ENCODE measurements at places on chromosomes 6 and 20.

- DNase-seq, result no peak
Observed at GRCh38 chr6:51477711-51478311, 609.6 kb downstream of the PKHD1 start.

DNA sequence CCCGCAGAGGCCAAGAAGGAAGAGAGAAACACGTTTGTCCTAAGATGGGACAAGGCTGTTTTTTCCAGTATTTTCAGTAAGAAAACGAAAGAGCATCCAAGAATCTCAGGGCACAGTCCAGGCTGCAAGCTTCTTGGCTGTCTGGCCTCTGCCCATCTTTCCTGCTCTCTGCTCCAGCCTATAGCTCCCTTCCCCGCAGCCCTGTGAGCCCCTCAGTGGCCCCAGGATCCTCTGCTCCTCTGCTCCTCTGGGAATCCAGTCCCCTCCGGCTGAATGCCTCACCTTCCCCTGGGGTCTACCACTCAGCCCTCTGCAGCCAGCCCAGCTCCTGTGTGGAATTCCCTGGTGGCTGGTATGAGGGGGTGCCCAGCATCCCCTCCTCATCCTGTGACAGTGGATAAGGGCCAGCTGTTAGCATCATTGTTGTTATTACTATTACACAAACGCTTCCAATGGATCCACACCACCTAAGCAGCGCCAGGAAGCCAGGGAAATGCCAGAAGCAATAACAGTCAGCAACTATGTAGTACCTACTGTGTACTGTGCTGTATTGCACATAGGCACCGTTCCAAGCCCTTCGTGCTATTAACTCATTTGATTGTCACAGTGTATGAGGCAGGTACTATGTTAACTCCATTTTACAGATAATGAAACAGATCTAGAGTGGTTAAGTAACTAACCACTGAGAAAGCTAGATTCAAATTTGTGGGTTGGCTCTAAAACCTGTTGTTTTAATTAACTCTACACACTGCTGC is 60.3 kb upstream of the PTPN1 start:
- no peak for DNase-seq

- DNase-seq, result no peak
Observed at GRCh38 chr20:33688938-33689424, 2.8 kb upstream of the E2F1 start.

DNA sequence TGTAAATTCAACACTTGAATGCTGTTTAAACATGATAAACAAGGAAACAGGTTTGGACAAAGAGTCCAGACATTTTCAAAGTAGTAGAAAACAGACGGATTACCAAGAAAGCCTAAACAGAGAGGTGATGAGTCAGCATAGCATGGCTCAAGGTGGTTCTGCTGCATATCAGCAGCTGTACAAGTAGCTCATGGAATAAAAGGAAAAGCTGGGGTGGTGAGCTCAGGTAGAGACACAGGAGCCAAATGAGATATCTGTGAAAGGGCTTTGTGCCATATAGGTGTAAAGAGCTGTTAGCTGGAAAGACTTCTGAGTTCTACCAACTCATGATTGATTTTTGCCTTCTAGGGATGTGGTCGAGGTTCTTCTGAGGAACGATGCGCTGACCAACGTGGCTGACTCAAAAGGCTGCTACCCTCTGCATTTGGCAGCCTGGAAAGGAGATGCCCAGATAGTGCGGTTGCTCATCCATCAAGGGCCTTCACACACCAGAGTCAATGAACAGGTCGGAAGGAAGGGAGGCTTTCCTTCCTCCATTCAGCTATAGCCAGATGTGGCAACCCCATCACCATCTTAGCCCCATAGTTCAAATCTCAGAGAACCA is 80.7 kb downstream of the ANKS1A start:
- no peak for DNase-seq

DNA sequence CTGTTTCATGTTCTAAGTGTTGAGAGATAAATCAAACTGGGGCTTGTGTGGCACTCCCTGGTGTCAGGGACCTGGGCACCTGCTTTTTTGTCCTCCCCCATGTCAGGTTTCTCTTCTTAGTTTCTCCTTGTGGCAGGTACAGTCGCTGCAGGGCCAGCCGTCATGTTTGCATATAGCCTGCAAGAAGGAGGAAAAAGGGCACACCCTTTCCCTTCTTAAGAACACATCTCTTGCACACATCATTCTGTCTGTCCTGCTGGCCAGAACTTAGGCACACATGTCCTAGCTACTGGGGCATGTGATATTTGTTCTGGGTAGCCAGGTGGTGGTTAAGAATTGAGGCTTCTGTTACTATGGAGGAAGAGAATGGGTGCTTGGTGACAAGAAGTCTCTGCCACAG is 27.9 kb downstream of the CDC5L start:
- DNase-seq, result no peak

DNA sequence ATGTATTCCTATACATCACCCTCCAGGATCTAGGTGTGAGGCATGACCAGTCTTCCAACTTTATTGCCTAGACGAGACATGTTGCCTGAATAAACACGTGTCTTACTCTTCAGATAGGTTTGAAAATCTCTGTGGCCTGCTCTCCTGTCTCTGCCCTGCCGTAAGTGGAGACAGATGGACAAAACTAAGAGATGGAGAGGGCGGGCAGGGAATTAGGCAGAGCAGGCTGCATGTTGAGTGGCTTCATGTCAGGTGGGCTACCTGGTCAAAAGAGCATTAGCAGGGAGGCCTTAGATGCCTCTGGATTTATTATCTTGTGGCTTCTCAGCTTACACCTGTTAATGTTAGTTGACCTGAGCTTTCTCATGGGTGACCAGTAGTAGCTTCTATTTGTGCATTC is 59.0 kb upstream of the TULP4 start:
- DNase-seq, result no peak

DNA sequence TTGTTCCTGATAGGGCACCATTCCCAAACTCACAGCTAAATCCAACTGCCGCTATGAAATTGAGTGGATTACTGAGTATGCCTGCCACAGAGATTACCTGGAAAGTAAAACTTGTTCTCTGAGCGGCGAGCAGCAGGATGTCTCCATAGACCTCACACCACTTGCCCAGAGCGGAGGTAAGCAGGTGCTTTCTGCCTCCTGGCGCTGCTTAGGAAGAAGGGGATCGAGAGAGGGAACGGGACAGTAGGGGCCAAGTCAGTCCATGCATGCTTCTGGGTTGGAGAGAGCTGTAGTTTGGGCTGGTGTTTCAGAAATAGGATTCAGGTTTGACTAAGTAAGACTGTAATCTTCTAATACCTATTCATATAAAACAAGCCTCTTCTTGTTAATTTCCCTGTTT is 63.7 kb downstream of the IGF2R start:
- DNase-seq, result no peak

DNA sequence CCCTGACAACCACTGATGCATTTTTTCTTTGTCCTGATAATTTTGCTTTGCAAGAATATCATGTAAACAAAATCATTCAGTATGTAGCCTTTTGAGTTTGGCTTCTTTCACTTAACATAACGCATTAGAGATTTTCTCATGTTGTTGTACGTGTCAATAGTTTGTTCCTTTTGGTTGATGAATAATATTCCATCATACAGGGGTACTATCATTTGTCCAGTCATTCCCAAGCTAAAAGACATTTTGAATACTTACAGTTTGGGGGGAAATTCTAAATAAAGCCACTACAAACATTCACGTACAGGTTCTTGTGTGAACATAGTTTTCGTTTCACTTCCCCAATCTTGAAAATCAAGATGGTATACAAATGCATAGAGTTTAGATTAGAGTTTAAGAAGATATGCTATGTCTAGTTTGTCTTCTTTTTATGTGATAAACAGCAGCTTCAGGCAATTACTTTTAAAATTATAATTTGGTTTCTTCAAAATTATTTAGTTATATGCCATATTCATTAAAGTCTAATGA is 5.2 kb downstream of the HAO1 start:
- DNase-seq, result no peak

- DNase-seq, result no peak
Observed at GRCh38 chr6:65700561-65700960, 6.5 kb downstream of the EYS start.

DNA sequence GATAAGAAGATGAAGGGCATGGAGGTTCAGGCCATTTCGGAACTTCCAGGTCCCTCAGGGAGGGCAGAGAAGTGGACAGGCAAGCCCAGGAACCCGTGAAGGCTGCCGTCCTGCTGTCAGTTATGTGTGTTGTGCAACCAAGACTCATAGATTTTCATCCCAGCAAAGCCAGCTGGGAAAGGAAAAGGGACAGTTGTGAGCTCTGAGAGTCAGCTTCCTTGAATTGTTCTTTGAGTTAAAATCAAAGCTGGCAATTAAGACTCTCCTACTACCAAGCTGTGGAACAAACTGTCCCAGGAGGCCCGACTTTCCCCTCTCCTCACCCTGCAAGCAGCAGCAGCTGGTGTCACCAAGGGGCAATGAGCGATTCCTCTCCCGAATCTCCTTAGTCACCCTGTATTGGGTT is 46.3 kb upstream of the IYD start:
- DNase-seq, result no peak

GRCh38 chr6:5085648-5086293 is 630 bp downstream of the PPP1R3G start:
- DNase-seq, result no peak

- DNase-seq, result no peak
Observed at GRCh38 chr20:49405696-49406095, 76.8 kb downstream of the KCNB1 start.

GRCh38 chr6:166610069-166610468 is 17.0 kb downstream of the RPS6KA2 start:
- no peak for DNase-seq

GRCh38 chr6:163355426-163355991 is 59.0 kb upstream of the QKI start:
- no peak for DNase-seq

- DNase-seq, result no peak
Observed at GRCh38 chr6:128655978-128656498, 135.6 kb upstream of the PTPRK start.

DNA sequence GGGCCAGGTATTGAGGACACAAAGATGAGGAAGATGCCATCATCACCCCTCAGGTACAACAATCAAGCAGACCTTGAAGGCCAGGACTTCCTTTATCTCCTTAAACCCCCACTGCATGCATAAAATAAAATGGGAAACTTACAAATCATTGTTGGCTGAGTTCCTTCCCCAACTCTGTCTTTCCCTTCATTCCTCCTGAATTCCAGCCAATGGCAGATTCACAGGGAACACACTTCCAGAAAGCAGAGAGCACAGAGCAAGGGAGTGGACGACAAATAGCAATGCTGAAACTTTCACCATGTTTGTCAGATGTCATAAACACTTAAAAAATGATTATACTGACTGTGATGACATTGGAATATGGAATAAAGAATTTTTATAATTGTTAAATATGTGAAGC is 37.3 kb upstream of the NXT1 start:
- no peak for DNase-seq

DNA sequence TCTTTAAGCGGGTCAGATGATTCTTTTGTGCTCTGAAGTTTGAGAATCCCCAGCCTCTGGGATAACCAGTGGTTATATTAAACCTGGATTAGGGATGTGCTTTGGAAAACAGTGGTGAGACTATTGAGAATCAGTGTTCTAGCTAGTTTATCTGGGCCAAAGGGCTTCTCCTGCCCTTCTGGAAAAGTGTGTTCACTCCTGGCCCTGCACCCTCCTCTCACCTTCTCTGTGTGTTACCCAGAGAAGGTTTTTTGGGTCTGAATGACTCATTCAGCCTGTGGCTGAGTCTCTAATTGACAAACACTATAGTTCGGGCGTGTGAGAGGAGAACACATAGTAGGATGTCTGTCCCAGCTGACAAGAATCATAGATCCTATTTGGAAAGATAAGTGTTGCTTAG is 66.7 kb downstream of the LRRC1 start:
- DNase-seq, result no peak

GRCh38 chr6:72321788-72322187 is 300.1 kb upstream of the KCNQ5 start:
- DNase-seq, result no peak

DNA sequence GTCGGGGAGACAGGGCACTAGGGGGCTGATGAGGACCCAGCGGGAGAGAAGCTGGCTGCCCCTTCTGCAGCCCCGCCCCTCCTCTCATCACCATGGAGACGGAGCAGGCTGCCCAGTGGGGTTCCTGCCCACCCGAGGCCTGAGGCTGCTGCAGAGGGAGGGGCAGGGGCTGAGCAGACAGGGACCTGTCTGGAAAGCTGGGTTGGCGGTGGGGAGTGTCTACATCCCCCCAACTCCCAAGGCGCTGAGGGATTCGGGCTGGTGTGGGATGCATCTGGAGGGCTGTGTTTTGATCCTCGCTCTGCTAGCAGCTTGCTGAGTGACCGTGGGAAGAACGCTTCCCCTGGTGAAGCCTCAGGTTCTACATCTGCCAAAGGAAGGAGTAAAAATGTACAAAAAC is 1.2 kb upstream of the BPI start:
- DNase-seq, result no peak

DNA sequence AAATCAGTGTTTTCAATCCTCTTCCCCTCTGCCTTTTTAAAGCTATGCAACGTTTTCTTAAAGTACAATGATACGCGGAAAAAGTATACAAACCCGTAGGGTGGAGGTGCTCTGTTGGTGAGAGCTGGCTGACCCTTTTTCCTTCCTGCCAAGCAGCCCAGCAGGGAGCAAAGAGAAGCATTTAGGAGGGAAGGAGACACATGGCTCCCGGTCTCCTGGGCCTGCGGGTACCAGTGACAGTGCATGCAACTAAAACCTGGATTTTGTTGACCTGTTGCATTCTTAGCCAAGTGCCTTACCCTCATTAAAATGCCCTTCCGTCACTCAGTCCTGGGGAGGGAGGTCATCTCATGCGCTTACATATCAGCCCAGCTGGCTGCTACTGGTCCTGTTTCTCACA is 87.2 kb downstream of the SLX4IP start:
- DNase-seq, result no peak

- DNase-seq, result no peak
Observed at GRCh38 chr20:56423211-56423610, 11.2 kb downstream of the CASS4 start.

GRCh38 chr20:21622097-21622857 is 83.2 kb upstream of the PAX1 start:
- no peak for DNase-seq

Data from cortex of kidney (tissue), 1 donor.